Activated T-helper 1 cell treated with anti-CD3 and anti-CD28 coated beads, Interleukin-2, amount 50 U/mL, for 16 hours (primary cell): ENCODE measurements at places on chromosomes 4 and X.

DNA sequence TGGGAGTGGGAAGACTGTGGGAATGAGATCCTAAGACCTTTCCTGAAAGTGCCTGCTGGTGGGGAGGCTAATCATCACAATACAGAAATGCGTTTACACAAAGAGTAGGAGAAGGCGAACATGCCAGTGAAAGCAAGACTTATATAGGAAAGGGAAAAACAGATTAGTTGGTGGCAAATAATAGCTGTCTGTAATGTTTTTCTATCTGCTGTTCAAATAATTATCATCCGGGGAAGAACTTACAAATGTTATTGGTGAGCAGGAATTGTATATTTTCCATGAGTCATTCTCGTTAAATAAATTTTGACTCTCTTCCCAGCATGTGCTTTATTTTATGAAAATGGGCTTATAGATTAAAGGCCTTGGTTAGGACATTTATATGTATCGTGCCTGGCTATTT lies 196.5 kb downstream of the ARHGAP10 start:
- DNase-seq: no peak

DNA sequence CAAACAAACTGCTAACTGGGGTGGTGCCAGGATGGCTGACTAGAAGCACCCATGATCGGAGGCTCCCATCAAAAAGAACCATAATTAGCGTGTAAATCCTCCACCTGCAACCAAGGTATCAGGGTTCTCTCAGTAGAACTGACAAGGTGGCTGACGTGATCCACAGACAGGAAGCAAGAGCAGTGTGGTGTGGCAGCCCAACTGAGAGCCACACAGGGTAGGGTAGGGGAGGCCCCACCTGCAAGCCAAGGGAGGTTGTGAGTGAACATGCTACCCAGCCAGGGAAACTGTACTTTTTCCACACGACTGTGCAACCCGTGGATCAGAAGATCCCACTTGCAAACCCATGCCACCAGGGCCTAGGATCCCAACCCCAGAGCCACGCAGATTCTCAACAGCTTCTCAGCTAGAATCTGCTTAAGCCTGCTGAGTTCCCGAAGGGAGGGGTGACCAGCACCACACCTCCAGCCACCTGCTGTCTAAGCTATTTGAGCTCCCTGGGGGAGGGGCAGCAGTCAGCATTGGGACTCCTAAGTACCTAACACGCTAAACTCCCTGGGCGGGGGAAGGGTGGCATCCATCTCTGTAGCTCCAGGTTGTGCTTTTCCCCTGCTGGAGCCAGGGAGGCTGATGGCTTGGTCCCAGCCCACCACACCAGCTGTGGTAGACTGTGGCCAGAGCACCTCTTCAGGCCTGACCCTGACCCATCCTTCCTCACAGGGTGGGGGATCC lies 425.1 kb downstream of the GPM6A start:
- DNase-seq: no peak

GRCh38 chr4:71009086-71009485 lies 15.6 kb downstream of the DCK start:
- DNase-seq: no peak

GRCh38 chr4:91838181-91838861 lies 465.4 kb upstream of the GRID2 start:
- DNase-seq: no peak

DNA sequence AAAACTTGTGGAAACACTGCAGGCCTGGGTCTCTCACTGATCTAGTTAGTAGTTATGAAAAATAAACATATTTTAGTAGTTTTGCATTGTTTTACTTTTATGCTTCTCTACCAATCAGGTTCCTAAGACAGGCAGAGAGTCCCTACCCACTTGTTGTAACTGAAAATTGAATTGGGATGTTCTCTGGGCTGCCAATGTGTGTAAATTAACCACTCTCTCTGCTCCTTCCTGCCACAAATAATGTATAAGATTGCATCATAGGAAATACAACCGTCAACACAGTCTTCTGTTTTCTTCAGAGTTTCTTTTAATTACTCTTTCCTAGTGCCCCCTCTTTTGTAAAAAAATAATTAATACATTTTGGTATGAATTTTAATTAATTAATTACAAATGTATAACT lies 677.3 kb downstream of the FSTL5 start:
- DNase-seq: no peak

DNA sequence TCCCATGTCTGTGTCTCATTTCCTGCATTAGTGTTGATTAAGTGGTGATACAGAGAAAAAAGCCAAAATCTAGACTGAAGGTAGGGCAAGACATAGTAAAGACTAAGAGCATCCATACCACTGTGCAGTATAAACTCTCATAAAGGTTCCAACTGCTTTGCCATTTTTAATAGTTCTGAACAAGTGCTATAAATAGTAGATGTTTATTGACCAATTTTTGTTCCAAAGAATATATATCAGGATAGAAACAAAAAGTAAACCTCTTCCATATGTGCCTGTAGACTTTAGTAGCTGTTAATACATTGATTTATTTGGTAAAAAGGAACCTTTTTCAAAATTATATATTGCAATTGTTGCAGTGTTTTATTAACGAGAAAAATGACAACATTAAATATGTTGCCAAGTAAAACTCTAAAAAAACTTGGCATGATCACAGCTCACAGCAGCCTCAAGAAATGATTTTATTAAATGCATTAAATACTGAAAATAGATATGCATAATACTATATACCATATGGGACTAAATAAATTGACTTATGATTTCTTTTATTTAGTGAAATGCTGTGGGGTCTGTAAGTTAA lies 22.3 kb upstream of the AASDH start:
- DNase-seq: no peak

DNA sequence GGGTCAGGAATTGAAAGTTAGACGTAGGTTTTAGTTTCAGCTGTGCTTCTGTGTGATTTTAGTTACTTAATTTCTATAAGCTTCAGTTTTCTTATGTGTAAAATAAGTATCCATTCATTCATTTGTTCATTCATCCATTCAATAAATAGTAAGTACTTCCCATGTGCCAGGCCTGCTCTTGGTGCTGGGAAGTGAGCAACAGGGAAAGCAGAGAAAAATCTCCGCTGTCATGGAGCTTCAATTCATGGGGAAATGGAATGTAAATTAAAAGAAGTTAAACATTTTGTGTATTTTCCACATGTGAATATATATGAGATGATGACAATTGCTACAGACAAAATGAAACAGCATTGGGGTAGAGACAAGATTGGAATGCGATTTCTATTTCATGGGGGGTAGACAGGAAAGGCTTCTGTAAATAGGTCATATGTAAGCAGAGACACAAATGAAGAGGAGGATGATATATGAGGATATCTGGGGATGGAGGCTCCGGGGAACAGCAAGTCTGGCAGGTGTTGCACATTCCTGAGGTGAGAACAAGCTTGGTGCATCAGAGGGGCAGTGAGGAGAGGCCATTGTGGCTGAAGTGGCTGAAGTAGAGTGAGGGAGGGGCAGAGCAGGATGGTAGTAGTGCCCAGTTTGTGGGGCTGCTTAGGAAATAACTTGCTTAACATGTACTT lies 66.2 kb downstream of the FHIP1A start:
- no peak for DNase-seq

GRCh38 chr4:156396534-156396933 lies 442.9 kb upstream of the CTSO start:
- DNase-seq: no peak

- no peak for DNase-seq
Observed at GRCh38 chr4:76898949-76899645, 1.2 kb upstream of the SOWAHB start.

GRCh38 chr4:127759893-127760292 lies 22.2 kb upstream of the HSPA4L start:
- DNase-seq: no peak
